Stimulated activated CD4-positive, alpha-beta T cell treated with anti-CD3 and anti-CD28 coated beads, Interleukin-4, amount 100 ng/mL, for 24 hours (primary cell): ENCODE measurements at places on chromosomes 5 and 9.

GRCh38 chr5:171391996-171392577 is 4.4 kb downstream of the NPM1 start:
- no peak for DNase-seq

DNA sequence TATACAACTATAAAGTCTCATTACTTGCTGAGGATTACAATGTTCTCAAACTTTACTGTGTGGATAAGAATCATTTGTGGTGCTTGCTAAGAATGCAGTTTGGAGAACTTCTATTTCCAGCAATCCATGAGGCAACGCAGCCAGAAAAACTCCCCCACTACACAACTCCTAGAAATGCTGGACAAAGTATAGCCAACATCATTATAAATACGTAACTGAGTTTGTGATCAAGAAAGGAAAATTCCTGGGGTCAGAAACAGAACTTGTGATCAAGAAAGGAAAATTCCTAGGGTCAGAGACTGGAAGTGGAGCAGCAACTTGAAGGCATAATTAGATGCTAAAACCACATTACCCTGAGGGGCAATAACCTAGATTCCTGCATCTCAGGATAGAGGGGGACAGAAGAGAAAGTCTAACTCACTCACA is 81.1 kb downstream of the MAT2B start:
- DNase-seq = no peak

DNA sequence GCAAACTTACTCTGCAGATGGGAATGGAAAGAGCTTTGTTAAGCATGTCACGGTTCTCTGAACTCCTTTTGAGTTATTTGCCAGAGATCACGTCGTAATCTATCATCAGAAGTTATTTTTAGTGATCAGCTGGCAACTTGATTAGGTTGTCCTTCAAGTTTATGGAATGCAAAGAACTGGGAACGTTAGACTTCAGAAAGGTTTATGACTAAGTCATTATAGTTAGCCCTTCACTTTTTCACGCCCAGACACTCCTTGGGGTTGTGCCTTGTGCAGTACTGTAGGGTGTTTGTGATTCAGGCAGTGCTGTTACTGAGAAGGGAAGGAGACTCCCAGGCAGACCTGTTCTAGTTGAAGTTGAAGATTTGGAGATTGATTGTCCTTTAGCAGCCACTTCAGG is 26.8 kb upstream of the PHF2 start:
- no peak for DNase-seq

GRCh38 chr9:108186642-108187395 is 669.0 kb downstream of the ACTL7B start:
- no peak for DNase-seq

DNA sequence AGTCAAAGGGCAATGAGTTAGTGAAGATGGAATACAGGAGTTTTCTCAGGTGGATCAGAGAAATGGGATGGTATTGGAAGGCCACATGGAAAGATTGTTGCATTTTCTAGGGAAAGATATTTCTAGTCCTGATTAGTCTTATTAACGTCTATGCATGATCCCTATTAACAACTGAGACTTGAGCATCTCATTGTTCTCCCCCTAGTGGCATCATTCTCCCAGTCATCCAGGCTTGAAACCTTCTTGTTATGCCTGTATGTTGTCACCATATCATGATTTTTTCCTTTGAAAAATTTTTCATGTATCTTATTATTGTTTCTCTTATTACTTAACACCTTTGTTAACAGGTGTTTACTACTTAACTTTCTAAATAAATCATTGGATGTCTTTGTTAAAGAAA is 34.4 kb downstream of the KIF2A start:
- peak; percentile 23 for DNase-seq

DNA sequence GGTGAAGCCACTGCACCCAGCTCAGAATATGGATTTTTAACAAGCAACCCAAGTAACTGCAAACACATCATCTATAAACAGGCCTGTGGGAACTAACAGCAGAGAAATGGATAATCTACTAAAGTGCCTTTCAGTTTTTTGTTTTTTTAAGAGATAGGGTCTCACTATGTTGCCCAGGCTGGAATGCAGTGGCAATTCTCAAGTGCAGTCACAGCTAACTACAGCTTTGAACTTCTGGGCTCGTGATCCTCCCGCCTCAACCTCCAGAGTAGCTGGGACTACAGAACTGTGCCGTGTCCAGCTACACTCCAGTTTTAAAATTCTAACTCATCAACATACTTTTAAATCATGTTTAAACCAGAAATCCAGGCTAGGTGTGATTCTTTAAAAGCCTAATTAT is 11.9 kb downstream of the TUT7 start:
- DNase-seq = no peak

GRCh38 chr5:54469622-54470021 is 14.1 kb downstream of the HSPB3 start:
- no peak for DNase-seq

GRCh38 chr5:52455920-52456319 is 331.8 kb upstream of the ITGA1 start:
- no peak for DNase-seq

DNA sequence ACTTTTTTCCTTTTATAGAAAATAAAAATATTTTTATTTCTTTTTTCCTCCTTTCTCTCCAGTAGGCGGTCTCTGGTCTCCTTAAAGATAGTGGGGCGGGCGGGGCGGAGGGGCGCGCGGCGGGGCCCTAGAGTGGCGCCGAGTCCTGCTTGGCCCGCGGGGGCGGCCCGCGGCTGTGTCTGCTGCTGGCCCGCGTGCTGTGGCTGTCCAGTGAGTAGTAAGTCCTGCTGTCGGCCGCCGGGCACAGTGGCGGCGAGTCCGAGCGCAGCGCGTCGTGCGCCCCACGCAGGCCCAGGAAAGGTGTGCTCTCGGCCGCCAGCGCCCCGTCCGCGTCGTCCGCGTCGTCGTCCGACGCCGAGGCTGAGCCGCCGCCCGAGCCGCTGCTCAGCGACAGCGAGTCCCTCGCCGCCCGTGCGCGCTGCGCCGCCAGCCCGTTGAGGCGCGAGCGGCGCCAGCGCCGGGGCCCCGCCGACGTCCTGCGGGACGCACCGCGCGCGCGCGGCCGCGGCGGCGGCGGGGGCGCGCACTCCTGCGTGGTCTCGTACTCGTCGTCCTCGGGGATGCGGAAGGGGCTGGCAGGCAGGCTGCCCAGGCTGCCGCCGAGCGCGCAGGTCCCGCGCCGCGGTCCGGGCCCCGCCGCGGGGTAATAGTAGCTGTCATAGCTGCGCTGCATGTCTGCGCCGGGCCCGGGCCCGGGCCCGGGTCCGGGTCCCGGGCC is 52.3 kb downstream of the PSD2 start:
- peak; percentile 76 for DNase-seq

GRCh38 chr5:39505363-39505762 is 80.6 kb upstream of the DAB2 start:
- no peak for DNase-seq

GRCh38 chr9:114330636-114331035 is 967 bp downstream of the ORM2 start:
- DNase-seq = no peak

DNA sequence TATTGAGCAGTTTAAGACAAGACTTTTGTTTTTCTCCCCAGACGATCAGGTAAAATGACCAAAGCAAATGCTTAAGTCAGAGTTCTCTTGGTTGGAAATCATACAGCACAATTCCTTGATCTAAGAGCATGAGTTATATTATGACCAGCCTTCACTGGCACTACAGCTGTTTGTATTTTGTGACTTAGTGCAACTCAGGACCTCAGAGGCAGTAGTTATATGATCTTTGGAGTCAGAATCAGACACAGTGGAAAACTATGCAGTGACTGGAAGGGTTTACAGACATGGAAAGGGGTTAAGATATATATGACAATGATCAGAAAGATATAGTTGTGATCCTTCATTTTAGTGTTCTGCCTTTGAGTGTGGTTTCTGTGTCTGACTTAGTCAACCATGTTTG is 24.3 kb downstream of the RAD23B start:
- no peak for DNase-seq

DNA sequence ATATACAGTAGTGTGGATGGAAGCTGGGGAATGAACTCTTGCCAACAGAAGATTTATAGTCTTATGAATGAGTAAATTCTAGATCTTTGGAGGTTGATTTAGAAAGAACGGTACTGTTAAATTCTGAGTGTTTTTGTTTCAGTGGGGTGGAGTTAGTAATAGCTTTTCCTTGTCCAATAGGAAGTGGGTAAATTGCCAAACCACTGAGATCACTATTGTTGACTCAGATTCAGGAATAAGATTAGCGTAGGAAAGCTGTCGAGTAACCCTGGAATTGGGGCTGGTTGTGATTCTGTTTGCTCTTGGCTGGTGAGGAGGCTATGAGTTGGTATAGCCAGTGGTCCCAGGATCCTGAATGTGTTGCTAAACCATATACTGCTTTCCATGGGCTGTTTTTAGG is 155.6 kb downstream of the ARHGAP26 start:
- DNase-seq = no peak

- DNase-seq = no peak
Measured at GRCh38 chr5:16378762-16379161, 86.8 kb downstream of the ZNF622 start.

DNA sequence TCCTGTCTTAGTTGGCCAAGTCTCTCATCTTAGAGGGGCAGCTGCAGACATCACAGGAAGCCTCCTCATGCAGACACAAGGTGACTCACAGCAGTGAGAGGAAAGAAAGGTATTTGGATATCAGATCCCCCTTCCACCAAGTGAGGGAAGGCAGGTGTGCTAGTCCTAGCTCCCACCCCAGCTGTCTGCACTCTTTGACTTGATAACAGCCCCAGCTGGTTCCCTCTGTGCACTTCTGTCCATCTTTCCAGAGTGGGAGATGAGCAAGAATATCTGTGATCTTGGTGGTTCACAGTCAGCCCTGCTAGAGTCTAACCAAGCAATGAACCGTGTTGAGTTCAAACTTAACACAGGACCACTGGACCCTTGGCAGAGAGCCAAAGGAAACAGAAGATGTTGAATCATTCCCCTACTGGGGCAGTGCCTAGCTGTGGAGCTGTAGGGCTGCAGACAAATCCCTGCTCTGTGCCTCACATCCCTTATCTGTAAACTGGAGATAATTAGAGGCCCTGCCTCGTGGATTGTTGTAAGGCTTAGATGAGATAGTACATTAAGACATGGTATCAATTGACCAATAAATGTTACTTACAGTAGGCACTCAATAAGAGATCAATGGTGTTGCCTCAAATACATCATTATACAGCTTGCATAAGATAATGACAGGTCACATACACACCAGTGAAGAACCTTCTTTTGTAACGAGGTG is 39.1 kb downstream of the SH3RF2 start:
- no peak for DNase-seq

- no peak for DNase-seq
Measured at GRCh38 chr9:136324501-136325300, 2.6 kb upstream of the GPSM1 start.

DNA sequence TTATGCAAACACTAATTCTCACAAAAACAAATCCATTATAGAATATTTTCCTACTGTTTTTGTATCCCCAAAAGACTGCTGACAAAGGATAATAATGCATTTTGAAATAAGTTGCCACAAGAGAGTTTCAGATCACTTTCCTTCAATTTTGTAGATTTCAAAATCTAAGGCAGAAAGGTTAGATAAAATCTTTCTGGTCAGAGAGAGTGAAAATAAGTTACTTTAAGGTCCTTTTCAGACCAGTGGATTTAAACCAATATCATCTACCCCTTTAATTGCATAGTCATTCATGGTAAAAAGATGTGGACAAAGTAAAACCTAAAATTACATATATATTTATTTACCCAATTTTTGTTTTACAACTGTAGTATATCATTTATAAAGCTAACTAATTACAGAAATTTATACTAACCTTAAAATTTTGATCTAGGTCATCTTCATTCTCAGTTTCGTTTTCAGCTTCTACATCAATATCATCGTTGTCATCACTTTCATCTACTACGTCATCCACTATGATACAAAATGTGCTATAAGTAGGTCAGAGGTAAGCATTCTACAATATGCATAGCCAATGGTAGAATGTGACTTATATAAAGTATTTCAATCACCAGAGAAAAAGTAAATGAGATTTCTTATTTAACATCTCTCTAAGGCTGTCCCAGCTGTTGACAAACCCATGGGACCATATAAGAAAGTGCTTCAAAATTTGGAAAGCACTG is 95.7 kb downstream of the AGTPBP1 start:
- DNase-seq = no peak

- DNase-seq = no peak
Measured at GRCh38 chr9:14247577-14247976, 66.4 kb downstream of the NFIB start.

DNA sequence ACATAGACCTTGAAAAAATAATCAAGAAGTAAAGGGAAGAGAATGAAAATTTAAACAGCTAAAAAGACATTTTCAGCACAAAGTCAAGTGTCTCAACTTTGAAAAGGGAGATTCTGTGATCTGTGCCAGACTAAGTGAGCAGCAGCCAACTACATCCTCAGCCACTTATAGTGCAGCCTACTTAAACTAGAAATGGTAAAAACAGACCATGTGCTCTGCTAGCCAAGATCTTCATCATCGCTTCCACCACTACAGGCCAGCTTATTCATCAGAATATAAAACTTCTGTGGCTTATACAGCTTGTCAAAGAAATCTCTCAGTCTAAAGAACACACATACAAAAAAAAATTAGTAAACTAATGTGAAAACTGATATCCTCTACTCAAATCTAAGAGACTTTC is 63.5 kb downstream of the CEMIP2 start:
- no peak for DNase-seq

DNA sequence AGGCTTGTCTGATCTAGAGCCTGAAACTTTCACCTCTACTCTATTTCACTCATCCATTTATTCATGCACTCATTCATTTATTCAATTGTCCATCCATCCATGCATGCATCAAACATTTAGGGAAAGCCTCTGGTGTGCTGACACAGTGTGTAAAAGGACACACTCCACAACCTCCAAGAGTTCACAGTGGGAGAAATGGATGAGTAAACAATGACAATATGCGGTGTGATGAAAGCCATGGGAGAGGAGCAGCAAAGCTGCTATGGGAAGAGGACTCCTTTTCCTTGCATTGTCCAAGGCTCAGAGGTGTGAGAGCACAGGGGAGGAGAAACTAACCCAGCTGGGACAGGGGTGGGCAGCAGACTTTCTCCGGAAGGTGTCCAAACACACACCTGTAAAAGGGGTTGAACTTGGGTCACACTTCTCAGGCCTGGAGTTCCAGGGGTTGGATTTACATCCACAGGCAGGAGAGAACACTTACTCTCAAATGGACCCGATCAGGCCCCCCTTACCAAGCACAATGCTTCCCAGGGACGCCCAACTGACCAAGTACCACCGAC is 21.2 kb upstream of the PFDN1 start:
- DNase-seq = no peak

DNA sequence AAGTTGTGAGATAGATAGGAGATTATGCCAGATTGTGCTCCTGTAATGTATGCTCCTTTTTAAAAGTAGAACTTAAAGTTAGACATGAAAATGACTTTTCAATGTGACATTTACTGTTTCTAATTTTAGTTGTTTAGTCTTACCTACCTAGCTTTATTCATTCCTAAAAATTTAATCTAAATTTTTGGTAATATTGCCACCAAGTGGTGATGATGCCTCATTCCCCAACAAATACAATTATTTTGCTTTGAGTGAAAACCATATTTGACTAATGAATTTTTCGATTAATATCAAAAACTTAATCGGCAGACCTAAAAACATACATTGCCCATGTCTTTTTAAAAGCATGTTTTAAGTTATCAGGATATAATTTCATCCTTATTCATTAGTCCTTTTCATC is 25.6 kb downstream of the PPWD1 start:
- DNase-seq = no peak
